Natural killer cell (primary cell): ENCODE measurements at places on chromosomes 4 and X. TPM values are rescaled to one million over a fixed set of nuclear protein-coding genes. Genes with fewer than 3 reads are reported as not detected.

- no peak for DNase-seq
Measured at GRCh38 chr4:8505229-8505628, 64.7 kb downstream of the TRMT44 start.

Gene NMU
- total RNA-seq, result not detected

- no peak for DNase-seq
Measured at GRCh38 chrX:4850312-4850711, 1136.9 kb upstream of the PRKX start.

DNA sequence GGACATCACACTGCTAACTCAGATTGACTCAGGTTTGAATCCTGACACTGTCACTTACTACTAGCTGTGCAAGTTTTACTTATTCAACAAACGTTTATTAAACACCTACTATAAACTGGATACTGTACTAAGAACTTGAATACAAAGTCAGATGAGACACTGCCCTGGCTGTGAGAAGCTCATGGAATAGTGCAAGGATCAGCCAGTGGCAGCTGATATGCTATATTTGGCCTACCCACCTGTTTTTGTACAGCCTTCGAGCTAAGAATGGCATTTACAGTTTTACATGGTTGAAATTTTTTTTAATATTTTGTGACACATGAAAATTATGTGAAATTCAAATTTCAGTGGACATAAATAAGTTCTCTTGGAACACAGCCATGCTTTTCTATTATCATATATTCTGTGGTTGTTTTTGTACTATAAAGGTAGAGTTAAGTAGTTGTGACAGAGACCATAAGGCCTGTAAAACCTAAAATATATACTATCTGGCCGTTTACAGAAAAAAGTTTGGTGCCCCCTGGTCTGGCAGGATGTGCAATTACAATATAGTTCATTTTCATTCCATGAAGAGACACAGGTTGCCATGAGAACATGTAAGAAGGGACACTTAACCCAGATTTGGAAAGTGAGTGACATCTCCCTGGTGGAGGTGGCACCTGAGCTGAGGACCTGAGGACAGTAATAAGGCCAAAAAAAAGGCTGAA, 3.4 kb upstream of the SEC24D start:
- DNase-seq, result no peak

Gene CDKL2
- total RNA-seq, result 0.19 TPM

DNA sequence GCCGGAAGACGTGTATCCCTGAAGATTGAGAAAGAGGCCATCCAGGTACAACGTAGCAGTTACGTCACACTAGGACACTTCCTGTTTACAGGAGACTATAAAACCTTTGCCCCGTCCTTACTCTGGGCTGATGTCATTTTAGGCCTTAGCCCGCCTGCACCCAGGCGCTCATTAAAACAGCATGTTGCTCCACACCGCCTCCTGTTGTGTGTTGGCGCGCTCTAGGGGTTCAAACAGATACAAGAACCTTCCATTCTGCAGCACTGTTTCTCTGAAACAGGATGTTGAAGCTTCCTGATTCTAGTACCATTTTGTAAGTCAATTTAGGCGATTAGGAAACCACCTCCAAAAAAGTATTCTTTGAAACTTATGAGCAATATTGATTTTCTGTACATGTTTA, 722.1 kb downstream of the PCDH7 start:
- DNase-seq, result no peak

GRCh38 chrX:295136-295535, 14.0 kb downstream of the PLCXD1 start:
- DNase-seq, result no peak

DNA sequence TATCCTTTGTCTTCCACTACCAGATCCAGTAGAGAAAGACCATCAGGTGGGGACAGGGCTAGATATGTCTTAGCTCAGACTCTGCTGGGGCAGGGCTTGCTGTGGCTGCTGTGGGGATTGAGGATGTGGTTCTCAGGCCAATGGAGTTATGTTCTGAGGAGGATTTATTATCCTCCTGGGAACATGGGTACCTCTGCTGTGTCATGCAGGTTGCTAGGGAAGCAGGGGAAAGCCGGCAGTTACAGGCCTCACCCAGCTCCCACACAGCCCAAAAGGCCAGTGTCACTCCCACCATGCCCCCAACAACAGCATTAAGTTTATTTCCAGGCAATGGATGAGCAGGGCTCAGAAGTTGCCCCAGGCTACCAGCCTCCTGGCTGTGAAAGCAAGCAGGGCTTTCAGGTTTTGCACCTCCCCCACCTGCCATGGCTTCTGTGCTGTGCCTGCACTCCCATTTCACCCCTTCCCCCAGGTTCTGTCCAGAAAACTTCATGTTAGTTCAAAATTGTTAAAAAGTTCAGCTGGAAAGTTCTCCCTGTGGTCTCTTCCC, 879.9 kb downstream of the ARAP2 start:
- no peak for DNase-seq

Gene CT45A6
- not detected for total RNA-seq

Gene CT45A1
- not detected for total RNA-seq

Gene HTR2C
- not detected for total RNA-seq

GRCh38 chr4:127284236-127284635, 348.5 kb upstream of the INTU start:
- no peak for DNase-seq

DNA sequence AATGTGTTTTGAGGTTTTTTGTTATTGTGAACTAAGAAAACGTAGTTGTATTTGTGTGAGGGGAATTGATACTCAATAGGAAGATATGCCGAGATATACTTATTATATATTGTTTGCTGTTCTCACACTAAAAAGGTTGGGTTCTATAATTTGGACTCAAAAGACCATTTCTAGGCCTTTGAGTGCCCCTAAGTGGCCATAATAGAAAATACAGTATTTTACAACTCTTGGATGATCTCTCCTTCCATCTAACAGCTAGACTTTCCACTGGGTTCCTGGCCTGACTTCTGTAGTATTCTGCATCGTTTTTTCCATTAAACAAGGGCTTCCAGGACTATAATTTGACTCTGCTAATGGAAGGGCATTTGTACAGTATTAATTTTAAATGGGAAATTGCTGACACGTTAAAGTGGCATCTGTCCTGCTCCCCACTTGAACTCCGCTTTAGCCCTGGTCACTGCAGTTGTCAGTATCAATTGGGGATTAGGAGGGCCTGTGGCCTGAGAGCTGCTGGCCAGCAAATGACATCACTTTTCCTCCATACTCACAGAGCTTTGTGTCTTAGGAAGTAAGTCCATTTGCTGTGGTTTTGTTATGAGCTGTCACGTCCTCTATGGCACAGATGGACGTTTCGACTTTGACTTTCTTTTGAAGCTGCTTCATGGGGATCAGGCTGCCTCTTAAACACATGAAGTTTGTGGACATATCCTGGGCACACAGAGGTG, 176.9 kb downstream of the SLIT2 start:
- DNase-seq, result no peak

Gene XK
- total RNA-seq, result 1.3 TPM

- DNase-seq, result no peak
Measured at GRCh38 chr4:139018501-139018900, 2.9 kb downstream of the NOCT start.

Gene HPGD
- total RNA-seq, result 12.0 TPM

- no peak for DNase-seq
Measured at GRCh38 chrX:82666355-82666754, 841.7 kb upstream of the POU3F4 start.

DNA sequence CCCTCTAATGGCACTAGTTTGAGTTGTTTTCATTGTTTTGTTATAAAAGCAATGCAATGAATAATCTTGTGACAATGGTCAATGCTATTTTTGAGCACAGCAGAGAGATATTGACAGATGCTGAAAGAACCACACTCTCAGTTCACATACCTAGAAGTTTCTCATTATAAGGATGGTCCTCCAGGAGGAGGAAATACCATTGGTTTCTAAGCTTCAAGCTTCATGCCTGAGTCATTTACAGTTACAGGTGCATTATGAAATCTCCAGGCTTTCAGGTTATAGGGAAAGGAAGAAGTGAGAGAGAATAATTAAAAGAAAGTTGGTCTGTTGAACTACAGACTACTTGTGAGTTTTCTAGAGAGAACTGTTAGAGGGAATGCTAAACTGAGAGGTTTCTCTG, 75.3 kb downstream of the PWWP3B start:
- DNase-seq, result no peak

DNA sequence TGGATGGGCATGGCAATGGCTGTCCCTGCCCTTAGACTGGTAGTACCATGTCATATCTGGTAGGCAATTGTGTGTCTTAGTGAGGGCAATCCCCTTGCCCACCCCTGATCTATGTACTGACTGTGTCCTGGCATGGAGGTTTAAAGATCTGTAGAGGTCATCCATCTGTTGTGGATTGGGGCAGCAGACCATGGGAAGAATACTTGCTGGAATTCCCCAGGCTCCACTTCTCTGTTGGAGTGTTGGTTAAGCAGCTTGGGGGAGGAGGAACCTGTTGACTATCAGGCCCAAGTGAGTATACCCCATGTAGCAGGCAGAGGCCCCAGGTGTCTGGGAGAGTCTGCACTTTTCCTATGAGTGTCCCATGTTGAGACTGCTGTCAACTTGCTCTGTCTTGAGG, 246.7 kb upstream of the DIPK2B start:
- no peak for DNase-seq

GRCh38 chr4:104128850-104129213, 365.9 kb downstream of the CXXC4 start:
- no peak for DNase-seq

Gene HSPA4L
- not detected for total RNA-seq

Gene DGAT2L6
- not detected for total RNA-seq

- no peak for DNase-seq
Measured at GRCh38 chrX:38940547-38940946, 139.3 kb downstream of the MID1IP1 start.

Gene DRD5
- not detected for total RNA-seq

Gene PDZD4
- total RNA-seq, result 101 TPM

DNA sequence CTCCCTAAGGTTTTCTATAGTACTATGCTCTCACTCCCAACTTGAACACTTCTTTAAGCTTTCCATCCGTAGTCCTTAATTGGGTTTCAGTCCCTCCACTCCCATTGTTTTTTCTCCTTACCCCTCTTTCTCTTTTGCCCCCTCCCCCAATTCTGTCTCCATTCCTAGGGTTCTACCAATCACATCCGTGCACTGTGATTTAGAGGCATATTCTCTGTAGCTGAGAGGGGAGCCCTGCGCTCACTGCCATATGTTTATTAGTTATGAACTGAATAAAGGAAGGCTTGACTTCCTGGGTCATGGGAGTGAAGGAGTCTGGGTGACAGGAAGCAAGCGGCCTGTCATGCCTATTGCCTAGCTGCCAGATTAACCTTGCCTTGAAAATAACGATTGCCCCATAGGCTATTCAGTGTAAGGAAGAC, 471 bp downstream of the MCTS1 start:
- DNase-seq, result peak; percentile 15

- DNase-seq, result no peak
Measured at GRCh38 chr4:105345838-105346237, 128.0 kb downstream of the PPA2 start.

GRCh38 chr4:128780688-128781087, 28.8 kb upstream of the JADE1 start:
- no peak for DNase-seq

- no peak for DNase-seq
Measured at GRCh38 chrX:18151649-18152048, 69.0 kb downstream of the BEND2 start.

DNA sequence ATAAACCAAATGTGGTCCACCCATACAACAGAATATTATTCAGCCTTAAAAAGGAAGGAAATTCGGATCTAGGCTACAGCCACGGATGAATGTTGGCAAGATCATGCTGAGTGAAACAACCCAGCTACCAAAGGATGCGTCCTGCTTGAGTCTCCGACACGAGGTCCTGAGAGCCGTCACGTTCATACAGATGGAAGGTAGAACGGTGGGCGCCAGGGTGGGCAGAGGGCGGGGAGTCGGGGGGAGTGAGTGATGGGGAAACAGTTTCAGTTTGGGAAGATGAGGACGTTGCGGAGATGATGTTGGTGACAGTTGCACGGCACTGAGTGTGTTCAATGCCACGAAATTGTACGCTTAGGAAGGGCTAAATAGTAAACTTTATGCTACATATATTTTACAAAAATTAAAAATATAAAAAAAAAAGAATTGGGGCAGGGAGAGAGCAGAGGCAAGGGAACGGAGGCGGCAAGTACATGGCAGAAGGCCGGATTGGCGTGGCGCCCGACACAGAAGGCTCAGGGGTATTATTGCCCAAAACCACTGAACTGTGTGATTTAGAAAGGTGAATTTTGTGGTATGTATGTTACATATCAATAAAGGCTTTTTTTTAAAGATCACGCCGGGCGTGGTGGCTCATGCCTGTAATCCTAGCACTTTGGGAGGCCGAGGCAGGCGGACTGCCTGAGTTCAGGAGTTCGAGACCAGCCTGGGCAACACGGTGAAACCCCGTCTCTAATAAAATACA, 14.8 kb upstream of the MXD4 start:
- no peak for DNase-seq

- DNase-seq, result no peak
Measured at GRCh38 chr4:25297528-25298242, 14.9 kb upstream of the ZCCHC4 start.

Gene APOO
- total RNA-seq, result 13.0 TPM

- no peak for DNase-seq
Measured at GRCh38 chrX:65783746-65784145, 116.3 kb downstream of the MSN start.

GRCh38 chr4:25107827-25108516, 52.3 kb downstream of the SEPSECS start:
- DNase-seq, result no peak

Gene ITIH6
- total RNA-seq, result not detected

GRCh38 chr4:40831146-40831907, 81.6 kb downstream of the NSUN7 start:
- no peak for DNase-seq

GRCh38 chr4:161249779-161250440, 913.9 kb downstream of the FSTL5 start:
- DNase-seq, result no peak

DNA sequence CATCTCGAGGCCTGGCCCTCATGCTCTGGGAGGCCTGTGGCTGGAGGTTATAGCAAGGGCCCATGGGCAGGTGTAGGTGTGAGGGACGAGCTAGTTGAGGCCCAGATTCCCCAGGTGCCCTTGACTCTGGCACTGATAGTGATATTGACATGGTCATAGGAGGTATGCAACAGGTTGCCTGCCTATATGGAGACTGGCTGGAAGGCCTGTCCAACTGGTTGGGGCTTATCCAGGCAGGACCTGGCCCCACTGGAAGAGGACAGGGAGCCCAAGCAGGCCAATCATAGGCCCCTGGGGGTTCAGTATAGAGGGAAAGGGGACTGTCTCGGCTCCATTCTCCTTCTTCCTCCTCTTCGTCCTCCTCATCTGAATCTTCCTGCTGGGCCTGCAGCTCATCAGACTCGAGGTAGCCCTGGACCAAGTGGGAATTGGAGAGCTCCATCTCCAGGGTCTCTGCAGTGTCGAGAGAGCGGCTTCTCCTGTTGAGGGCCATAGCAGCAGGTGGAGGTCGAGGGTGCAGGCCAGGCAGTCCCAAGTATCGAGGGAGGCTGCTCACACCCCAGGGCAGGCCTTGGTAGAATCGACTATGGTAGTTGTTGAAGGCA, 15.3 kb downstream of the AMER1 start:
- DNase-seq, result no peak

DNA sequence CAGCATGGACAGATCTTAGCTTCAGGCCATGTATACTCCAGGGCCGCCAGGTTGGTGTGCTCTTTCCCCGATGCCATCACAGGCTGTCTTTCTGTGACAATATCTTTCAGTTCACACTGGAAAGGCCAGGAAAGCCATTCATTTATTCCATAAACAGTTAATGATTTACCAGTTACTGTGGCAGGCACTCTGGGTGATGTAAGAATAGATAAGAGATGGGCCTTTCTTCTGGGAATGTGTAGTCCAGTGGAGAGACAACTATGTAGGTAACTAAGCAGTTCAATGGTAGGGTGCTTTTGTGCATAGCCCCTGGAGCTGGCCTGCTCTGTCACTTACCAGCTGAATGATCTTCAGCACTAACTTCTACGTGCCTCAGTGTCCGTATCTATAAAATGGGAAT, 46.3 kb upstream of the LEF1 start:
- no peak for DNase-seq
